Tibial artery (tissue), 4 donors: ENCODE measurements at places on chromosomes 2 and 18.

GRCh38 chr2:3348767-3349166 is 28.9 kb downstream of the EIPR1 start:
- DNase-seq = no peak

GRCh38 chr2:111688482-111688881 is 195.5 kb downstream of the ANAPC1 start:
- DNase-seq = no peak

GRCh38 chr2:95374921-95375471 is 27.5 kb upstream of the FAHD2A start:
- DNase-seq = peak; percentile 19

DNA sequence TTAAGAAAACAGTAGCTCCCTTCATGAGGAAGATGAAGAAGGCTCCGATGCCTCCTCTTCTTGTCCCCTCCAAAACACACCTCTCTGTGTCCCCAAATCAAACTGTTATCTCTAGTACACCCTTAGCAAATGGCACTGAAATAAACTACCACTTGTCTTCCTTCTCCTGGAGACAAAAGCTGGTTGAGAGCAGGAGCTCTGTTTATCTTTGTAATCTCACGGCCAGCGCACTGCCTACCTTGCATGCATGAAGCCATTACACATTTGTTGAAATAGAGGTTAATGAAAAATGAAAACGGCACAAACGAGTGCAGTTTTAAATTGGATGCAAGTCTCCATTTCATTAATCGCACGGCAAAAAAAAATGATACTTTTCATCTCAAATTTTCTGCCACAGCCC is 113.7 kb downstream of the EPB41L3 start:
- DNase-seq = no peak

GRCh38 chr18:63249771-63250170 is 69.8 kb downstream of the BCL2 start:
- no peak for DNase-seq
